ENCODE measurements at places on chromosomes 13 and 19.

- DNase-seq: no peak
Observed at GRCh38 chr19:29491491-29491890, 34.3 kb upstream of the VSTM2B start.

- DNase-seq: peak; percentile 27
Observed at GRCh38 chr19:10219678-10220077, 11.5 kb downstream of the S1PR2 start.

- no peak for DNase-seq
Observed at GRCh38 chr19:16435238-16435917, 36.4 kb downstream of the EPS15L1 start.

DNA sequence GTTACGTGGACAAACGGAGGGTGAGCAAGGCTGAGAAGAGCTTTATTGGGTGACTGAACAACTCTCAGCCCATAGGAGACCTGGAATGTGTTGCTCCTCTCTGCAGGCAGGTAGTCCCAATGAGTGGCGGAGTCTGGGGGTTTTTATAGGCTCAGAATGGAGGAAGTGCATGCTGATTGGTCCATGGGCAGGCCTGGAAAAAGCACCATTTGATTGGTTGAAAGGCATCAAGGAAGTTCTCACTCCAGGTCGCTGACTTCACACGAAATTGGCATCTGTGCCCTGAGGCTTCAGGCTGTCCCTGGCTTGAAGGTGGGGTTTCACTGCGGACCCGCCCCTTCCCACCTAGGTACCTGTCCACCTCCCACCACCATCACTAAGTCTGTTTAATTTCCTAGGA, 65.4 kb downstream of the SPATA13 start:
- no peak for DNase-seq

DNA sequence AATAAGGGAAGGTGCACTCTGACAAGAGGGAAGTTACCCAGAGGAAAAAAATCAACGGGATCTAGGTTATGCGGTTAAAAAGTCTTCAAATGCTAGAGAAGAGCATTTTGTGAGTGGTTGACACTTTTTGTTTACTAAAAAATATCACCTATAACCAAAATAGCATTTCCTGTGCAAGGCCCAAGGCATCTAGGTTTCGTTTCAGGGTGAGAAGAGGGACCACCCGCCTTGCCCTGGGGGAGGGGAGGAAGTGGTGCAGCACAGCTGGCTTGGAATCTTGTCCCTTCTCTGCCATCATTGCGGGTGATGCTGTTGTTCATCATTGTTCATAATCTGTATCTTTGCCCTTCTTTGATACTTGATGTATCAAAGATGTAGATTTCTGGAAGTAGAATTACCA, 80.6 kb downstream of the NUFIP1 start:
- DNase-seq: no peak

DNA sequence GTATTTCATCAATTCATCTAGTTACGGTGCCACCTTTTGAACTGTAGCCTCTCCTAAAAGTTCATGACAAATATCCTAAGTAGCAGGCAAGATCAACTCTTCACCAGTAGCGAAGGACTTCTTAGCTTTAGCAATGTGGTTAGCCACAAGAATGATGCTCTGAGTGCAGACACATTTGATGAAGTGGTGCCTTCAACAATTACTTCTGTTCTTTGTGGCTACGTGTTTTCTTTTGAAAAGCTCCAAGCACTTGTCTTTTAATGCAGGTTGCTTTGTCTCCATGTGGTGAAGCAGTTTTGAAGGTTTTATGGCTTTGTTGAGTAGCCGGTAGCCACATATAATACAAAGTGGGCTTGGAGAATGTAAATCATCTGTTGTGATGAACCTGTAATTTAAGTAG, 194.7 kb downstream of the B3GLCT start:
- DNase-seq: no peak
